Effector memory CD8-positive, alpha-beta T cell (primary cell): ENCODE measurements at places on chromosomes 1 and 21.

DNA sequence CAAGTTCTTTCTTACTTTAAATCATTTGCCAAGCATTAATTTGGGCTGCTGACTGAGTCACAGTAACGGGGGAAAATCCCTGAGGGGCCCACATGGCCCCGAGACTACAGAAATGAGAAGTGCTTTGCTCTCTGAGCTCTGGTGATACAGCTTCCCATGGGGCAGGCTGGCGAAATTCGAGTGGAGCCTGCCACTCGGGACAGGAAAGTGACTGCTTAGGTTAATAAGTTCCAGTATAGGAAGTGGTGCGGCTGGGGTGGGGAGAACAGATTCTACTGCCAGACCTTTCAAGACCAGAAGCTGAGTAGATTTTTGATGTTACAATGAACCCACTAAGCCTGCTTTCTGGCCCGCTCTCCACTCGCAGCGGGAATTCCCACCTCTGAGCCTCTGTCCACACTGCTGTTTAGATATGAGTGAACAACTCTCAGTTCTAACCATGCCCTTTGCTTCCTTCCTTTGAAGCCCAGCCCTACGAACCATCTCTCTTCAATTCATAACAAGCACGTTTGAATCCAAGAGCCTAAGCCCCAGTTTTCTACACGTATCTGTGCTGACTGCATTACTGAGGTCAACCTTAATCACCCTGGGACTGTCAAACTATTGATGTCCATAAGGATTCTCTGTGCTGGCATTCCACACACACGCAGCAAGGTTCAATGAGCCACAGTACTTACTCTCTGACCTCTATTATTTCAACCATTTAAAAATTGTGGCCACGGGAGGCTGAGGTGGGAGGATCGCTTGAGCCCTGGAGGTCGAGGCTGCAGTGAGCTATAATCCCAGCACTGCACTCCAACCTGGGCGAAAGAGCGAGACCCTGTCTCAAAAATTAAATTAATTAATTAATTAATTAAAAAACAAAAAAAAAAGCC is 9.6 kb downstream of the ZBTB17 start:
- DNase-seq, result no peak

DNA sequence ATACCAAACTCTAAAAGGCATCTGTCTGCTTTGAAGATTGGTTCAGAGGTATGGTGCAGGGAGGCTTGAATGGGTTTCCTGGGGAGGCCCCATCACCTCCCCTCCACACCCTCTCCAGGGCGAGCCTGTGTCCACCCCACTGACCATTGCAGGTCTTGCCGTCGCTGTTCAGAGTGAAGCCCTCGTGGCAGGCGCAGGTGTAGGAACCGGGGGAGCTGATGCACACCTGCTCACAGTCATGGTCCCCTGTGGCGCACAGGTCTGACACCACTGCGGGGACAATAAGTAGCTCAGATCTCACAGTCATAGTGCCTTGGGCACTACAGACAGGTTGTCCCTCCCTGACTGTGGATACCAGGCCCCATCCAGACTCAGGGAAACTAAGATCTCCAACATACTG is 6.7 kb downstream of the MATN1 start:
- DNase-seq, result no peak

- no peak for DNase-seq
Observed at GRCh38 chr1:16298653-16299052, 53.6 kb downstream of the FBXO42 start.

DNA sequence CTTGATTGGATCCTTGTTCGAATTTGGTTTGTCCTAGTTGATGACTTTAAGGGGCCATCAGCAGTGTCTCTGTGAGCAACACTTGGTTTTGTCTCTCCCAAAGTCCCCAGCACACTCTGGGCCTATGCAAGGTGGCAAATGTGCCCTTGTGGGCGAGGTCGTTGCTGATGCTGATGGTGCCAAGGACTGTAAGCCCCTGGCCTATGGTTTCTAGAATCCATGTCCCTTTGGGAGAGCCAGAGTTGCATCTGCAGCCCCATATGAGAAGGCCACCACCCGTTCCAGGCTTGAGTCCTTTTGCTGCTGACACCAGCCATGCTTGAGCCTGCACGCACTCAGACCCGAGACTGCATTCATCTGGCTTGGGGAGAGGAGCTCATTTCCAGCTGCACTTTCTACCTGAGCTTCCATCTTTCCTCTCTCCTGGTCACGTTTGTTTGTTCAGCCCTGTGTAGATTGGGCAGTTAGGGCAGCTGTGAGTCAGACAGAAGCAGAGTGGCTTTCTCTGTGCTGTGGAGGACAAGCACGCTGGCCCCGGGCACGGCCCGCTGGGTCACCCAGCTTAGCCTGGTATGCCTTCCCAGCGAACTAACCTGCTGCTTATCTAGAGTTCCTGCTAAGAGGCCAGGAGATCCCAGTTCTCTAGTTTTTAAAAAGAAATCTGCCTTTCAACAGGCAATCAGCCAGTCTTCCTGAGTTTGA is 52.1 kb upstream of the CSF3R start:
- no peak for DNase-seq

DNA sequence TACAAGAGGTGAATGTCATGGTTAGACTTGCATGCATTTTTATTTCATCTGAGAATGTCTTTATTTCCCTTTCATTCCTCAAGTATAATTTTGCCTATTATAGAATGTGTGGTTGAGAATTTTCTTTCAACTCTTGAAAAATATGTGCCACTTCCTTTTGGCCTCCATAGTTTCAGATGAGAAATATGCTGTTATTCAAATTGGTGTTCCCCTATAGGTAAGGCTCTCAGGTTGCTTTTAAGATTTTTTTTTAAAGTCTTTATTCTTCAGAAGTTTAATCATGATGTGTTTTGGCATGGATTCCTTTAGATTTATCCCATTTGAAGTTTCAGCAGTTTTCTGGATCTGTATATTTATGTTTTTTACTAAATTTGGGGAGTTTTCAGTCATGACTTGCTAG is 2.1 kb downstream of the MROH7 start:
- no peak for DNase-seq

DNA sequence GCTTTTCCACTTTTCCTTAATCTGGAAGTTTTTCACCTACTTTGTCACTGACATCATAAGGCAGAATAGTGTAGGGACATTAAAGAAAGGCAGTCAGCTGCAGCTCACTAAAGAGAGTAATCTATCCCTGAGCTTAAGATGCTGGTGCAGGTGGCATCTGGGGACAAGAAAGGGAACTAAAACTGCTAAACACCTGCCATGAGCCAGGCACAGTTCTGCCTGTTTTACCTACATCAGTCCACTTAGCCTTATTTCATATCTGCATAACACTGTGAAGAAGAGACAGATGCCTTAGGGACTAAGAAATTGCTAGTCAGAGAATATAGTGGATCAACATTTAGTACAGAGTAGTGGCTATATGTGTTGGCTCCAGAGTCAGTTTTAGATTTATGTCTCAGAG is 88.1 kb downstream of the GPATCH2 start:
- no peak for DNase-seq
